ENCODE measurements at places on chromosomes 3 and 15.

DNA sequence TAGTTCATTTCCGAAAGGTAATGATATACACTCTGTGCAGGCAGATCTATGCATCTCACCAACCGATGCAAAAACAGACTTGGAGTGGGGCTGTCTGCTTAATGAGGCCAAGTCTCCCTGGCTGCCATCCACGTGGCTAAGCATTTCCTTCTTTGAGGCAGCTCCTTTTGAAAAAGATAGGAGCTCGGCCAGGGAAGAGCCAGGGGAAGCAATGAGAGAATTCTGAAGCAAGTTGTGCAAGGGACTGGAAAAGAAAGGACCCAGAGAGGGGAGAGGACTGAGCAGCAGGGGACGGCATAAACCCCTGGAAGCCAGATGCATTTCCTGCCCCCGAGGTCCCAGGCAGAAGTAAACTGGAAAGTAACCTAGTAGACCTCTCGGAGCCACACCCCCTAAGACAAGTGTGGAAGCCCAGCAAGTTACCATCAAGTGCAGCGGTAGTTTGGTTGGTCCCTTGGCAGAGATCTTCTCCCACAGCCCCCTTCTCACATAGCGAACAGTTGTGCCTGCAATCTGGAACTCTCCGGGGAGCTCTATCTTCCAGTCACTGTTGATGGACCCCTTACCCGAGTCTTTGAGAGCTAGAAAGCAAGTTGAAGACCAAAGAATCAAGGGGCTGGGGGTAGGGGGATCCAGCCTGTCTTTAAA lies 288.2 kb downstream of the ADAMTS17 start:
- DNase-seq, result no peak

DNA sequence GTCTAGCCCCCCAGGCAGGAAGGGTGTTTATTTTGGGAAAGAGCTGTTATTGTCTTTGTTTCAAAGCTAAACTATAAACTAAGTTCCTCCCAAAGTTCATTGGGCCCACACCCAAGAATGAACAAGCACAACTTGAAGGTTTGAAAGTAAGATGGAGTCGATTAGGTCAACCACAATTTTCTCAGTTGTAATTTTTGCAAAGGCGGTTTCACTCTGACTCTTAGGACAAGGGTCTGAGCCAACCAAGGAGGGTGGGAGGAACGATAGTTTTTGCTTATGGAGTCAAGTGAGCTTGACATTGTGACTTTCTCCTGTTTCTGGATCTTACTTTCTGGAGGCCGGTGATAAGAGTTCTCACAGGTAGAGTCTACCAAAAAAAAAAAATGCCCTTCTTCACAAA lies 5.8 kb upstream of the ZNF770 start:
- no peak for DNase-seq

DNA sequence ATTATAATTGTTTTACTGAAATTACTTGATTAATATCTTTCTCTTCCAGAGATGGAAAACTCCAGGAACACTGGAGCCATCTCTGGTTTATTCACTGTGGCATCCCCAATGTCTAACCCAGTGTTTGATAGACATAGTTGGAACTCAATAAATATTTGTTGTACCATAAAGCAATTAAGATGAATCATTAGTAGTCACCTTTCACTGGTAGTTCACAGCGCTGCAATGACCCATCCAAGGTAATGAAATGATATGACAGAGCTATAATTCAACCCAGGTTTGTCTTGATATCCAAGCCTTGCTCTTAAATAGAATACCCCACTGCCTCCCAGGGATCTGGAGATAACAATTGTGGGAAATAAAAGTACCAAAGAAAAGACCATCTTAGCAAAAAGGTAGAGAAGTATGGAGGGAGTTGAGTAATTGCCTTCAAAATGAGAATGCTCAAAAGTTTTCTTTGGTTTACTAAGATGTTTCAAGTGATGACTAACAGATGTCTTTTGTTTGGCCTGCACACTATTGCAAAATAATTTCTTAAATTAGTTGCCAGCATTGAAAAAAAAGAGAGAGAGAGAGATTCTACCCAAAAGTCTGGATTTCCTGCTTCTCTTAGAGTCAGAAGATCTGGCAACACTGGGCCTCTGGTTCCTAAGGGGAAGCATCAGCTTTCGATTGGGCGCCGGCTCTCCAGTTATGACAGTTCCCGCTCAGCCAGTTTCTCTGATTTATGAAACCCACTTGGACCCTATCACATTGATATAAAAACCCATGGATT lies 348.5 kb downstream of the ERC2 start:
- no peak for DNase-seq

DNA sequence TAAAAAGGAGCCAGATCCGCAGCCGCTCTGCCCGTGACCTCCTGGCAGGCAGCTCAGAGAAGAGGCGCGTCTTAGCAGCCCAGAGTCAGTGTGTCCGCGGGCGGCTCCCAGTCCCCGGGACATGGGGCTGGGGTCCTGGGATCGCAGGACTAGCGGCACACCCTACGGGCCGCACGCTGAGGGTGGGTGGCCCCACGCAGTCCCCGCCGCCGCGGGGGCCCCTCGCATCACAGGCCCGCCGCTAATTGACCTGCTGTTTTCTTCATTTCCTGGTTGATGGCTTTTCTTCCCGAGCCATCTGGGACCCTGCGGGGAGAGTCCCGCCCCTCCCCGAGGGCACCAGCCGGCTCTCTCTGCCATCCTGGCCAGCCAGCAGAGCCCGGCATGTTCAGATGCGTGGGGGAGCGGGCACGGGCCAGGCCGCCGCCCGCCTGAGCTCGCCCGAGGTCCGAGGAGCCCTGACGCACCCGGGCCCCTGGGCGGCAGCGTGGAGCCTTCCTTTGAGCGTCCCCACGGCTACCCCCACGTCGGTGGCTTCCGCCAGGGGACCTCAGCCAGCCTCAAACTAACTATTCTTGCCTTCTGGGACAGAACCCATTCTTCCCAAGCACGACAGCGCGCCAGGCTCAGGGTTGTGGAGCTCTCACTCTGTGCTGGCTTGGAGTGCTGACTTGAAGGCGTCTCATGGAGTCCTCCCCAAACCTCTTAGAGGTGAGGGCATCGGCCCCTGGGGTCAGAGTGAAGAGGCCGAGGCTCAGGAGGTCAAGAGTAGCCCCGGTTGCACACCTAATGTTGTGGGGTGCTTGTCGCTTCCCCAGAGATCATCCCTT lies 34.6 kb upstream of the CACNA2D3 start:
- no peak for DNase-seq

- DNase-seq, result no peak
Observed at GRCh38 chr3:136730595-136731273, 21.4 kb downstream of the STAG1 start.

DNA sequence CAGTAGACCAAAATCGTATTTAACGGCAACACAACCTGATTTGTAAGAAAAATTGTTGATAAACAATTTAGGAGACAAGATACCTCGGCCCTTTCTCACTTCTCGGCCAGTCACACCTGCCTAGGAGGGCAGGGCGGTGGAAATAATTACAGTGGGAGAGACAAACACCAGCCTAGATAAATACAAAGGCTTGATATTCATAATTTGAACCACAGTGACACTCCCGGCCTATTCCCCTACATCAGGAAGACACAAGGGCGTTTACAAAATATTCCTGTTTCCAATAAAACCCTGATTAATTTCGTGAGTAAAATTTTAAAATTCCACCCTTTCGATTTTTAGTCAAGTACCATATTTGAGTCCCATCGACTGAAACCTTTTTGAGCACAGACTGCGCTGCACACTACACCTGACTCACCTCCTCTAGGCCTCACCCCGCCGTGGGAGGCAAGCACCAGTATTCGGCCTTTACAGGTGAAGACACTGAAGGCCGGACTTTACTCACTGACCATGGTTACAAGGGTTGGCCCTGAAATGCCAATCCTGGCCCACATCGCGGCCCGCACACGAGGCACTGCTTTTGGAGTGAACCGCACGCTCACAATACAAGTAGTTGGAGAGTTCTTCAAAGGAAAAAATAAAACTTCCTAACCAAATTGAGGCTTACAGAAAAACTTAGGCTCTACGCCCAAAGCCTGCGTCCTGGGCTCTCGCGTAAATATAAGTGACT lies 794 bp downstream of the ARPP19 start:
- DNase-seq, result peak; percentile 24
